Activated CD4-positive, alpha-beta T cell treated with anti-CD3 and anti-CD28 coated beads, Interleukin-2, amount 10 ng/mL, durations not matched to agents 7 days and 5 days (primary cell): ENCODE measurements at places on chromosomes 11 and 22. TPM values are rescaled to one million over a fixed set of nuclear protein-coding genes. Genes with fewer than 3 reads are reported as not detected.
A peak's percentile ranks its signal among the peaks of the same experiment; 100 is the strongest.

SPON1 gene
- 1.6 TPM for total RNA-seq

EIF3M gene
- 274 TPM for total RNA-seq

DNA sequence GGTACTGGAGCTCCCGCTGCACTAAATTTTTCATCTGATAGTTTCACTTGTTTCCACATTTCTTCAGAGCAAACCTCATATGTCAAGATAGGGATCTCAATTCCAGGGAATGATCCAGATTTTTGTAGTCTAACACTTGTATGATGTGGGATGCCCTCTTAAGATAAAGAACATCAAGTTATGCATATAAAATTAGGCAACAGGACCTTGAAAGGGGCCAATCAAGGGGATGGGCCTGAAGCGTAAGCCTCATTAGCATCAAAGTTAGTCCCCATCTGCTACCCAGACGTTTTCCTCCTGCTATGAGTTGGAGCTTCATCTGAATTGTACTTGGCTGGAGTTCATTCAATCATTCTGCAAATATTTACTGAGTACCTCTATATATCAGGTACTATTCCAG is 17.5 kb downstream of the PDGFD start:
- H3K27me3 ChIP-seq: no peaks in the 10 kb centered on the region
- H3K4me1 ChIP-seq: no peaks in the 10 kb centered on the region
- H3K27ac ChIP-seq: no peak overlapping the region
- no peaks in the 10 kb centered on the region for H3K36me3 ChIP-seq
- no peak for DNase-seq
- no peak overlapping the region for H3K4me3 ChIP-seq

- H3K4me3 ChIP-seq: peak within 1 kb of the TSS; percentile 90
- no peaks in the 10 kb centered on the region for H3K27me3 ChIP-seq
- H3K36me3 ChIP-seq: peaks cover 20% of the 10 kb centered on the region
- peaks cover 34% of the 10 kb centered on the region for H3K4me1 ChIP-seq
These were observed at the start of gene SAC3D1 for GRCh38 chr11:65040847-65041622. Gene SAC3D1 (plus strand): TSS chr11:65041210. CDS start chr11:65041293, 83 bp downstream.

DNA sequence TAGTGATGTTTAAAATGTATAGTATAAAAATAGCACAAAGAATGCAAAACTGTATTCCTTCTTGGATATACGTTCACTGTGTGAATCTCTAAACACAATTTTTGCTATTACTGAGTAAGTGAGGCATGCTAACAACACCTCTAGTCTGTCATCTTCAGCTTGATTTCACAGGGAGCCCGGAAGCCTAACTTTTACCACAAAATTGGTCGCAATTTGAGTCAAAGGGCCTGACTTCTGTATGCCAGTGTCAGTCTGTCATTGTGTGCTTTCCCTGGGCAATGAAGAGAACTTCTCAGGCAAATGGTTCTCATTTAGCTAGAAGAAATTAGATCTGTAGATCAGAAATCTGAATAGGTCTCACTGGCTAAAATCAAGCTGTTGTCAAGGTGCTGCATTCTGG is 1059.5 kb downstream of the FAM181B start:
- DNase-seq: no peak
- H3K4me3 ChIP-seq: no peak overlapping the region
- H3K27ac ChIP-seq: no peak overlapping the region
- H3K27me3 ChIP-seq: no peaks in the 10 kb centered on the region
- H3K4me1 ChIP-seq: no peaks in the 10 kb centered on the region

DNA sequence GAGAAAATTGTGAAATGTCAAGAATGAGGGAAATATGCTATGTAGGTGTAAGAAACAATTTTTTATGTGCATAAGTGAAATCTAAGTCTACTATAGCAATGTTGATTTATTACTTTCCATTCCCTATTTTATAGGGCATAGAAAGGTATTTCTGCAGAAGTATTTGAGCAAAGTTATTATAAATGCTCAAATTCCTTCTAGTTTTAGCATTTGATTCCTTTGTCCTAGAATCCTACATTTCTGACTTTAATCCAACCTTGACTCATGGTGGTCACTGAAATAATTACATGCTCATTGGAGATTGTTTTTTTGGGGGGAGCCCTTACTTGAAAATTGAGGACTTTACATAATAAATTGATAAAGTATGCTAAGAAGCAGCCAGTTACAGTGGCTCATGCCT is 716.6 kb upstream of the LUZP2 start:
- H3K4me1 ChIP-seq: no peaks in the 10 kb centered on the region
- H3K4me3 ChIP-seq: no peak overlapping the region
- H3K27me3 ChIP-seq: no peaks in the 10 kb centered on the region
- H3K27ac ChIP-seq: no peak overlapping the region

DNA sequence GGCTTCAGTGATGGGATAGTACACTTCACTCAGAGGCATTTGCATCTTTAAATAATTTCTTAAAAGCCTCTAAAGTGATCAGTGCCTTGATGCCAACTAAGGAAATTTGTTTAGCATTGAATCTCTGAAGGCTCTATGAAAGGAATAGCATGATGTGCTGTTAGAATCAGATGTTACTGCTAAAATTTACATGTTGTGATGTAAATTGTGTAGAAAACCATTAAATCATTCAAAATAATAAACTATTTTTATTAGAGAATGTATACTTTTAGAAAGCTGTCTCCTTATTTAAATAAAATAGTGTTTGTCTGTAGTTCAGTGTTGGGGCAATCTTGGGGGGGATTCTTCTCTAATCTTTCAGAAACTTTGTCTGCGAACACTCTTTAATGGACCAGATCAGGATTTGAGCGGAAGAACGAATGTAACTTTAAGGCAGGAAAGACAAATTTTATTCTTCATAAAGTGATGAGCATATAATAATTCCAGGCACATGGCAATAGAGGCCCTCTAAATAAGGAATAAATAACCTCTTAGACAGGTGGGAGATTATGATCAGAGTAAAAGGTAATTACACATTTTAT is 4.6 kb downstream of the MALAT1 start:
- peaks cover 1% of the 10 kb centered on the region for H3K27me3 ChIP-seq
- no peak for DNase-seq
- peaks cover 44% of the 10 kb centered on the region for H3K4me1 ChIP-seq
- H3K27ac ChIP-seq: peak overlapping the region; percentile 82
- peaks cover 39% of the 10 kb centered on the region for H3K36me3 ChIP-seq

DNA sequence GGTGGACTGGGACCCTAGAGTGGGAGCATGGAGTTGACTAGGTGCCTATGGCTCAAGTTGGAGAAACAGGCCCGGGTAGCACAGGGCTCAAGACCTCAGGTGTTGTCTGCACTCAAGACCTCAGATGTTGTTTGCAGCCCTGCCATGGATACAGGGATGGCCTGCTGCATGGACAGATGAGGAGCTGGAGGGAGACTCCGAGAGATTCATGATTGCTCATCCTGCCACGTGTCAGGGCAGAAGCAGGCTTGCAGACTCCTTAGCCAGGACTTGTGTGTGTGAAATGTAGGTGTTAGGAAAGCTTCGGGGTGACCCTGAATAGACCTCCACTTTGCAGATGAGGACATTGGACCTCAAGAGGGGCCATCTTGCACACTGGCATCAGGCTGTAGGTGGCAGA is 921 bp downstream of the CCDC116 start:
- no peak overlapping the region for H3K4me3 ChIP-seq
- H3K27me3 ChIP-seq: no peaks in the 10 kb centered on the region
- no peak for DNase-seq
- peaks cover 24% of the 10 kb centered on the region for H3K4me1 ChIP-seq
- peaks cover 4% of the 10 kb centered on the region for H3K36me3 ChIP-seq

DNA sequence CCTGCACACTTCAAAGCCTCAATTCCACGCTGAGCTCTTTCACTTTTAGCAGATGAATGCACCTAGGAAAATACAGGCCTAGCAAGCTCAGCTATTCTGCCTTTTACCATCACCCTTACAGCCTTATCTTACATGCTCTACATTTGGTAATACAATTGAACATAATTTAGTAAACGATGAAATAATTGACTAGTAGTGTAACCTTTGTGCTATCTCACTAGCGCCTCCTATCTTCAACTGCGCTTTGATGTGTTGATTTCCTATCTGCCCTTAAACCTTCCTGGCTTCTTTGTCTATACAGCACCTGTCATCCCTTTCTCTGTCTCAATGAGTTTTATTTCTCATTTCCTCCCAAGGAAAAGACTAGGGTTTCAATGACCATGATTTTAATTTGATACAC is 149.7 kb downstream of the LRRC4C start:
- no peak overlapping the region for H3K4me3 ChIP-seq
- no peak for DNase-seq
- no peaks in the 10 kb centered on the region for H3K36me3 ChIP-seq
